Trophoblast cell (in vitro differentiated cells and primary cell): ENCODE measurements at places on chromosomes 16 and 17.

DNA sequence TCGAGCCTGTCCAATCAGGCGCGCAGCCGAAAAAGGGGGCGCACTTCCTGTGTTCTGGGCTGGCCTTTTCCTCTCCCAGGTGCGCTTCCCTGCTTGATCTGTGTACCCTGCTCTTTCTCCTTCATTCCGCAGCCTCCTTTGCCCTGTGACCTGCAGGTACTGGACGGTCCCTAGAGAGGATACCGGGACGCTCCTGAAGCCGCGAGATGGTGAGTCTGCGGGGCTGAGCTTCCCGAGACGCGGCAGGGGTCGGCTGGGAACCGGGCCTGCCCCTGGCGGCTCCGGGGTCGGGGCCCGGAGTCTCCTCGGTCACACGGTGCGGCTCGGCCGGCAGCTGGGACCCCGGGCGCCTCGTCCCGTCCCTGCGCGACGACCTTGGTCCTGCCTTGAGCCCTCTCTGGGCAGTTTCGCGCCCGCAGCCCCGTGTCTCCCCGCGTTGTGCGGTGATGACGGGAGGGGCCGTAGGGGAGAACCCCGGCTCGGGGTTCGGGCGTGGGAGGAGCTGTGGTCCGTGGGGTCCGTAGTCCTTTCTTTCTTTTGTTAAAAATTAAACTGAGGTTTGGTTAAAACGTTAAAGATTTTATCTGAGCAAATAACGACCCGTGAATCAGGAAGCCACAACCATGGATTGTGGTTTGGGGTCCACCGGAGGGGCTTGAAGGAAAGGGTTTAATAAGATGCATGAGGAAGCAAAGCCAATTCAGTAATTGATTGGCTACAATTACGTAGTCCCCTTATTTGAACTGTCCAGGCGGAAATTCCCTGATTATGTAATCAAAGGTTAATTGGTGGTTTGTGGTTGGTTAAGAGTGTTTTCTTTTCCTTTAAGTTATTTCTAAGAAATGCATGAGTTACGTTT lies 172.8 kb upstream of the ZNF267 start:
- no peaks in the 10 kb centered on the region for H3K4me1 ChIP-seq
- no peaks in the 10 kb centered on the region for H3K27me3 ChIP-seq
- H3K36me3 ChIP-seq = peaks cover 32% of the 10 kb centered on the region
- no peak overlapping the region for H3K27ac ChIP-seq
- peak overlapping the region; percentile 83 for H3K4me3 ChIP-seq
- peak; percentile 55 for DNase-seq

GRCh38 chr16:16016388-16016964 lies 67.1 kb downstream of the ABCC1 start:
- DNase-seq = no peak
- no peaks in the 10 kb centered on the region for H3K27me3 ChIP-seq
- no peak overlapping the region for H3K27ac ChIP-seq
- no peak overlapping the region for H3K4me3 ChIP-seq
- peaks cover 4% of the 10 kb centered on the region for H3K4me1 ChIP-seq
- H3K36me3 ChIP-seq = peaks cover 7% of the 10 kb centered on the region

DNA sequence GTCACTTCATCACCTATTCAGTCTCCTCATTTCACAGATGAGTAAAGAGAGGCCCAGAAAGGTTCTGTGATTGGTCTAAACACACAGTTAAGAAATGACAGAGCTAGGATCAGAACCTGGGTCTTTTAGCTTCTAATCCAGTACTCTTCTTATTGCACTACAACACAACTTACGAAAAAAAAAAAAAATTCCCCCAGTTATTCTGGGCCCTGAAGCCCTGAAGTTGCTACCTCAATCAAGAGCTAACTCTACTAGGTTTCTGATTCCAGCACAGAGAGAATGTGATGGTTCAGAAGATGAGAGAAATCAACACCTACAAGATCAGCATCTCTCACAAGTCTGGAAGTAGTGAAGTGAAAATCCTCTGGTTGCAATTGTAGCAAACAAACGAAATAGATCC lies 37.3 kb downstream of the GRB7 start:
- no peaks in the 10 kb centered on the region for H3K36me3 ChIP-seq
- peaks cover 2% of the 10 kb centered on the region for H3K4me1 ChIP-seq
- H3K4me3 ChIP-seq = no peak overlapping the region
- peaks cover 2% of the 10 kb centered on the region for H3K27me3 ChIP-seq
- DNase-seq = no peak

- no peaks in the 10 kb centered on the region for H3K36me3 ChIP-seq
- no peaks in the 10 kb centered on the region for H3K4me1 ChIP-seq
- no peak overlapping the region for H3K27ac ChIP-seq
- no peaks in the 10 kb centered on the region for H3K27me3 ChIP-seq
These were observed 43.3 kb downstream of the HAPSTR1 start for GRCh38 chr16:9134739-9135138.

GRCh38 chr17:14047591-14047990 lies 21.7 kb upstream of the COX10 start:
- no peaks in the 10 kb centered on the region for H3K27me3 ChIP-seq
- H3K36me3 ChIP-seq = peaks cover 3% of the 10 kb centered on the region
- no peak overlapping the region for H3K27ac ChIP-seq
- H3K4me1 ChIP-seq = no peaks in the 10 kb centered on the region

- H3K4me1 ChIP-seq = peaks cover 12% of the 10 kb centered on the region
- no peaks in the 10 kb centered on the region for H3K36me3 ChIP-seq
- no peak for DNase-seq
- H3K27ac ChIP-seq = no peak overlapping the region
- peaks cover 16% of the 10 kb centered on the region for H3K27me3 ChIP-seq
- H3K4me3 ChIP-seq = no peak overlapping the region
These were observed 5.7 kb downstream of the HS3ST3B1 start for GRCh38 chr17:14306596-14306995.

- no peak overlapping the region for H3K4me3 ChIP-seq
- DNase-seq = no peak
- peaks cover 66% of the 10 kb centered on the region for H3K36me3 ChIP-seq
- no peaks in the 10 kb centered on the region for H3K27me3 ChIP-seq
- H3K4me1 ChIP-seq = no peaks in the 10 kb centered on the region
- H3K27ac ChIP-seq = no peak overlapping the region
These were observed 39.2 kb downstream of the NDE1 start for GRCh38 chr16:15689290-15689689.

DNA sequence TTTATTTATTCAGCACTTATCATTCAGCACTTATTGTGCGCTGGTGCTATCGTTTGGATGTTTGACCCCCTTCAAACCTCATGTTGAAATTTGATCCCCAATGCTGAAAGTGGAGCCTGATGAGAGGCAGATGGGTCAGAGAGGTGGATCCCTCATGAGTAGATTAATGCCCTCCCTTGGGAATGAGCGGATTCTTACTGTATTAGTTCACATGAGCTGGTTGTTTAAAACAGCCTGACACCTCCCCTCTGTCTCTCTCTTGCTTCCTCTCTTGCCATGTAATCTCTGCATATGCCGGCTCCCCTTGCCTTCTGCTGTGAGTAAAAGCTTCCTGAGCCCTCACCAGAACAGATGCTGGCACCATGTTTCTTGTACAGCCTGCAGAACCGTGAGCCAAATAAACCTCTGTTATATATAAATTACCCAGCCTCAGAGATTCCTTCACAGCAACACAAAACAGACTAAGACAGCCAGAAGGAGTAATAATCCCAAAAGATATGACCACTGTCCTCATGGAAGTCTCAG lies 111.1 kb downstream of the CACNG3 start:
- DNase-seq = no peak
- no peaks in the 10 kb centered on the region for H3K36me3 ChIP-seq
- no peak overlapping the region for H3K4me3 ChIP-seq
- H3K27me3 ChIP-seq = no peaks in the 10 kb centered on the region
- no peaks in the 10 kb centered on the region for H3K4me1 ChIP-seq
- H3K27ac ChIP-seq = no peak overlapping the region

GRCh38 chr17:28547623-28548416 lies 4.6 kb downstream of the UNC119 start:
- no peak overlapping the region for H3K4me3 ChIP-seq
- DNase-seq = peak; percentile 76
- no peaks in the 10 kb centered on the region for H3K27me3 ChIP-seq
- peaks cover 15% of the 10 kb centered on the region for H3K36me3 ChIP-seq
- no peak overlapping the region for H3K27ac ChIP-seq
- H3K4me1 ChIP-seq = peaks cover 7% of the 10 kb centered on the region

DNA sequence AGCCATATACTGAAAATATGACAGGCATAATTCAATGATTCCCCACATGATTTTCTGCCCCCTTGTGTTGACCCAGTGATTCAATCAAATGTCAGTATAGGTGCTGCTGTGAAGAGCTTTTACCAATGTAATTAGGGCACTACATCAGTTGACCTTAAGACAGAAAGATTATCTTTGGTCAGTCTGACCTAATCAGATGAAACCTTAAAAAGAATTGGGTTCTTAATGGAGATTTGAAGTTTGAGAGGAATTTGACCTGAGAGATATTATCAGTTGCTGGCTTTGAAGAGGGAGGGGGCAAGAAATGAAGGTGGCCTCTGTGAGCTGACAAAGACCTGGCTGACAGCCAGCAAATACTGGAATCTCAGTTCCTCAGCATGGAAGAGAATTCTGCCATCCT lies 358.7 kb upstream of the CA10 start:
- no peaks in the 10 kb centered on the region for H3K36me3 ChIP-seq
- H3K27ac ChIP-seq = no peak overlapping the region
- H3K4me3 ChIP-seq = no peak overlapping the region
- no peak for DNase-seq
- H3K27me3 ChIP-seq = no peaks in the 10 kb centered on the region
- H3K4me1 ChIP-seq = no peaks in the 10 kb centered on the region

- peak within 1 kb of the TSS; percentile 56 for H3K4me3 ChIP-seq
- DNase-seq = peak; percentile 43
- H3K4me1 ChIP-seq = peaks cover 10% of the 10 kb centered on the region
These were observed at the start of gene CRHR1 for GRCh38 chr17:45784293-45784740. CRHR1 (plus strand) TSS chr17:45784320; CDS start chr17:45784545, 225 bp downstream.

DNA sequence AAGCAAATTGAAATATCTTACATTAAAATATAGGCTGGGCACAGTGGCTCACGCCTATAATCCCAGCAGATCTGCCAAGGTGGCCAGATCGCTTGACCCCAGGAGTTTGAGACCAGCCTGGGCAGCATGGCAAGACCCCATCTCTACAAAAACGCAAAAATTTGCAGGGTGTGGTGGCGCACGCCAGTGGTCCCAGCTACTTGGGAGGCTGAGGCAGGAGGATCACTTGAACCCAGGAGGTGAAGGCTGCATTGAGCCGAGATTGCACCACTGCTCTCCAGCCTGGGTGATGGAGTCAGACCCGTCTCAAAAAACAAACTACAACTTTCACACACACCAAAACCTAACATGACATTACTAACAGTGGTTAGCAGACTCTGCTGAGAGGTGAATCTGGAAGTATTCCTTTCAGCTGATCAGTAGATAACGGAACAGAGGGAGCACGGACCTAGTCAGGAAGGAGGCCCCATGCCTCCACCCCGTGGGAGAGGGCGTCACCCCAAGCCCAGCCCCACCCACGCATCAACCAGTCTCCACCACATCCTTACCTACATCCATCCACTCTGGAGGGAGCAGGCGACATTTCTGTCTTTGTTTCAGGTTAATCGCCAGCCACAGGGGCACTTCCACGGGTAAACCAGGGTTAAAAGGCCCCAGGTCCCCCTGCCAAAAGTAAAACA lies 1.7 kb downstream of the GINS2 start:
- peaks cover 2% of the 10 kb centered on the region for H3K36me3 ChIP-seq
- no peaks in the 10 kb centered on the region for H3K27me3 ChIP-seq
- no peak overlapping the region for H3K4me3 ChIP-seq
- no peak overlapping the region for H3K27ac ChIP-seq

DNA sequence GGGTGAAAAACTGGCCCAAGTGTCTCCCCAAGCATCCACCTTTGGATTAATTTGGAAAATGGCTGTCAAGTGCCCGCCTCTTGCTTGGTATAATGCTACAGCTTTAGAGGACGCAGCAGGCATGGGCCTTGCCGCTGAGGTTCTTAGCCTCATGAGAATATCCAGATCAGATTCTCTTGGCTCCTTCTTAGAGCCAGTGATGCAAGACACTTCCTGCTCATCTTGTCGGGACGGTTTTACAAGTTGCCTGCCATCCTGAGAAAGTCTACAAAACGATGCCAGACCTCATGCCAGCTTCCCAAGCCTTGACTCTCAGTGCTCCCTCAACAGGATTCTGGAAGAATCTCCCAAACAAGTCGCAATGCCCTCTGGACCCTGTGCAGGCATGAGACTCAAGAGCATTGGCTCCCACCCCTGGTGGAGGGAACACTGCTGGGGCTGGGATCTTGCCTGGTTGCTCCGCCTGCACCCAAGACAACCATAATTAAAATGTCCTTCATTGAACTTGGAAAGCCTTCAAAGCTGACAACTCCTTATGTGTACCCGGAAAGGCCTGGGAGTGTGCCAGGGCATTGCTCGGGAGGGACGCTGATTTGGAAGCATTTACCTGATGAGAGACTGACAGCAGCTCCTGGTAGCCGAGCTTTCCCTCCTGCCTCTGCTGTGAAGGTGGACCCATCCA lies 25.8 kb upstream of the STH start:
- no peak overlapping the region for H3K4me3 ChIP-seq
- no peaks in the 10 kb centered on the region for H3K27me3 ChIP-seq
- peaks cover 19% of the 10 kb centered on the region for H3K4me1 ChIP-seq
- H3K27ac ChIP-seq = no peak overlapping the region
- peak; percentile 22 for DNase-seq

DNA sequence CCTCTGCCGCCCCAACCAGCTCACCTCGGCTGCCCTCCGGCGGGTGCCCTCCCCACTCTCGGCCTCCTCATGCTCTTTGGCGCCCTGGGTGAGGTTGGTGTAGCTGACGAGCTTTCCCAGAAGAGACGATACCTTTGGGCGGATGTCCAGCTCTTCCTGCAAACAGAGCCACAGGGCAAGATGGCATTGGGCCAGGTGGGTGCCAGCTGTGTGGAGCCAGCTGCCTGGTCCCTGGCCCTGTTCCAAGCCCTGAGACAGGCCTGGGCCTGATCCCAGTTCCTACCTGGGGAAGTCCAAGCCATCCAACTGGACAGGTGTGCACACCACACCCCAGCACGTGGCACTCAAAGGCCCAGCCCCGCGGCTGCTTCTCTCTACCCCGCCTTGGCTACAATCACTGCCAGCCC lies 6.9 kb downstream of the SLC12A4 start:
- H3K27ac ChIP-seq = no peak overlapping the region
- peaks cover 16% of the 10 kb centered on the region for H3K4me1 ChIP-seq
- peaks cover 73% of the 10 kb centered on the region for H3K36me3 ChIP-seq
- no peak for DNase-seq
- H3K27me3 ChIP-seq = no peaks in the 10 kb centered on the region
- no peak overlapping the region for H3K4me3 ChIP-seq

- H3K4me3 ChIP-seq = no peak overlapping the region
- no peak for DNase-seq
- H3K27me3 ChIP-seq = no peaks in the 10 kb centered on the region
- H3K4me1 ChIP-seq = no peaks in the 10 kb centered on the region
- H3K27ac ChIP-seq = no peak overlapping the region
These were observed 7.4 kb downstream of the MAF start for GRCh38 chr16:79593074-79593531.

DNA sequence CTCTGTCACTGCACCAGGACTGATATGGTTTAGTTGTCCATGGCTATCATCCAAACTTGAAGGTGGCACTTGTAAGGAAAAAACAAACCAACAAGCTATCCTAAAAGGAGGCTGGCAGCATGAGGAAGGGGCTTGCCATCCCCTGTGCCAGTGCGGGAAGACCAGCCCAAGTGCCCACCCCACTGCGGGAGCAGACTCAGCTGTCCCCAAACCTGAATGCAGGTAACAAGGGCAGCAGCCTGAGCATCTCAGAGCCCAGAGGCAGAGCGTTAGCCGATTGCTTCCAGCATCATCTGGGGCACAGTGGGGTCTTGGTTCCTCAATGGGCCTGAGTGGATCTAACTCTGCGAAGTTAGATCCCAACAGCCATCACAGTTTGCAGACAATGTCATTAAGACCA lies 29.2 kb upstream of the C16orf78 start:
- H3K27ac ChIP-seq = no peak overlapping the region
- no peaks in the 10 kb centered on the region for H3K4me1 ChIP-seq
- no peak for DNase-seq
- no peak overlapping the region for H3K4me3 ChIP-seq
- no peaks in the 10 kb centered on the region for H3K27me3 ChIP-seq
